ENCODE measurements at places on chromosomes 4 and X.

- no peak for DNase-seq
These were observed 38.6 kb downstream of the MTMR1 start for GRCh38 chrX:150731795-150732194.

- no peak for DNase-seq
These were observed 586.0 kb upstream of the AADAT start for GRCh38 chr4:170675568-170676262.

DNA sequence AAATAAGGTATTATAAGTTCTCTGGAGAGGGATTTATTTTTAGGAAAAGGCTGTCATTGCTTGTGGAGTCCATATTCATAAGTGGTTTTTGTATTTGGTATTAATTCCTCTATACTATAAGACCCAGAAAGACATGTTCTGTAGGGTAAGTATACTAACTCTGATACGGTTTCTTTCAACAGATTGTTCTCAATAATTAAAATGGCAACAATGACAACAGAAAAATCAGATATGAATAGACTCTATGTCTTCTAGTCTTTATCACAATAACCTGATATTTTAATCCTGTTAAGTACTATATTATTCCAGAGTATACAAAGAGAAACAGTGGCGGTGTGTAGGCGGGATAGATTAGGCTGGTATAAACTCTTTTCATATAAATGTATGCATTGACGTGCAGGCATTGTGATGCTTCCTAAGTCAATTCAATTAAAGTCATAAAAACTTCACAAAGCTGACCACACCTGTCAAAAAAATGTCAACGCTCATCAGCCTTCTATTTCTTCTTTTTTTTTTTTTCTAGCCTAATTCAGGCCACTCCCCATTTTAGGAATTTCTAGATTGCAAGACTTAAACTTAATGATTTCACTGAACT, 150.4 kb downstream of the TRIML1 start:
- DNase-seq: no peak

- DNase-seq: no peak
These were observed 76.8 kb downstream of the CRMP1 start for GRCh38 chr4:5816101-5816500.

Measured in endothelial cell of umbilical vein (primary cell).